ENCODE measurements at places on chromosomes 1 and 21.

- DNase-seq: no peak
These were observed 92.9 kb upstream of the FGGY start for GRCh38 chr1:59204001-59204400.

- no peak for DNase-seq
These were observed 21.5 kb downstream of the MAP3K7CL start for GRCh38 chr21:29151931-29152330.

DNA sequence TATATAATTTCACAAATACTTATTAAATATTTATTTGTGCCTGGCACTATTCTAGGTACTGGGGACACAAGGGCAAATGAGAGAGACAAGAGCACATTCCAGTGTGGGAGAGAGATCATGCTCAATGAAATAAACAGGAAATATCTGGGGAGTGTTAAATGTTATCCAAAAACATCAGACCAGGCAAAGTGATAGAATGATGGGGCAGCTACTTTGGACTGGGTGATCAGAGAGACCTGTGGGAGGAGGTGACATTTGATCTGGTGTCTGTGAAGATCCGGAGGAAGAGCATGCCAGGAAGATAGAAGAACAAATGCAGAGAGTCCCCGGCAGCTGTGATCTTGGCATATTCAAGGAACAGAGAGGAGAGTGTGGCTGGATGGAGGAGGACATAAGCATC is 27.5 kb upstream of the GNG12 start:
- DNase-seq: no peak

- DNase-seq: no peak
These were observed 3.5 kb upstream of the GSTM4 start for GRCh38 chr1:109652402-109652801.

- no peak for DNase-seq
These were observed 488.7 kb upstream of the USP24 start for GRCh38 chr1:55703726-55704363.

- DNase-seq: no peak
These were observed 2.7 kb upstream of the YBX1 start for GRCh38 chr1:42679364-42679983.

DNA sequence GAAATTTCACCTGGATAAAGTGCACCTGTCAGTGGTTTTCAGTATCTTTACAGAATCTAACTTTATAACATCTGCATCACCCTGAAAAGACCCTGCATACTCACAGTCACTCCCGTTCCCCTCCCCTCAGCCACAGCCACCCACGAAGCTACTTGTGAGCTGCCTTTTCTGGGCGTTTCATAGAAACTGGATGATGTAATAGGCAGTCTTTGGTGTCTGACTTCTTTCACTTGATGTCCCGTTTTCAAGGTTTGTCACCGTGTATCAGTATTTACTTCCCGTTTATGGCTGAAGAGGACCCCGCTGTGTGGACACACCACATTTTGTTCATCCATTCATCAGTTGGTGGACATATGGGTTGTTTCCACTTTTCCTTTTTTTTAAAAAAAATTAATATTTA is 47.8 kb upstream of the LRRC3 start:
- DNase-seq: peak; percentile 42

GRCh38 chr1:242318140-242318539 is 206.4 kb downstream of the PLD5 start:
- DNase-seq: no peak

DNA sequence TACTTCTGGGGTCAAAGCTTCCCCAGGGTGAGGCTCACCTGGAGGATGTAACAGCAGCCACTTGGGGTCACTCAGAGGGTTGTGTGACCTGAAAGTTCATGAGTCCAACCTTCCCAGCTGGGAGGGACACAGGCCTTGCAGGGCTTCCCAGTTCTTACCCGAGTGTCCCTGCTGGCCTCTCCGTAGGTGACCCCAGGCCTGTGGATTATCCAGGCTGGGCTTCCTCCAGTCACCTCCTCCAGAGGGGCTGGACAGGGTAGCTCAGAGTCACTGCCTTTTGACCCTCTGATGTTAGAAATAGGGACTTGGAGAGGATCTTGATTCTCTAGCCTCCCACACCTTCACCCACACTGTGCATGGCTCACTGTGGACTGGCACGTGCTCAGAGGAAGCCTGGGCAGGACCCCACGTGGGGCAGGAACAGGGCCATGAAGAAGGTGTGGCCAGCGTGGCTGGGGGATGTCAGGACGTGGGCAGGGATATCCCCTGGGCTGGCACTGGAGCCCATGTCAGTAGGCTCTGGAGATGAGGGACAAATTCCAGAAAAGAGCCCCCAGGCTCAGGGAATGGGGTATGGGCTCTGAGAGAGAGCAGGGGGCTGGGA is 131.8 kb downstream of the ACTL8 start:
- no peak for DNase-seq

GRCh38 chr1:215523128-215523861 is 43.8 kb upstream of the KCTD3 start:
- DNase-seq: no peak

DNA sequence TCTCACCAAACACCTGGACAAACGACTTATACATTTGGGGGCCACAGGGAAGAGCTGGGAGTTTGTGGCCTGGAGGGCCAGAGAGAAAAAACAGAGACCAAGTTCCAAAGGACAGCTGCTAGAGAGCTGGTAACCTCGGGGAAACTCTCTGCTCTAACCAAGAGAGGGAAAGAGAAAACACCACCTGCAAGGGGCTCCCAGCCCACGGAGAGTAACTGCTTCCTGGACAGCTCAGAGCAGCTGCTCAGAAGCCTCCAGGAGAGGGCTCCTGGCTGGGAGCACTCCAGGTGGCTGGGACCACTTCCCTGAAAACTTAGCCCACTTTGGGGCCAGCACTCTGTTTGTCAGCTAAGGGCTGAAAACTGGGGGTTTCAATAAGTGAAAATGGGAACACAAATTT is 154.8 kb upstream of the GRIK3 start:
- no peak for DNase-seq

DNA sequence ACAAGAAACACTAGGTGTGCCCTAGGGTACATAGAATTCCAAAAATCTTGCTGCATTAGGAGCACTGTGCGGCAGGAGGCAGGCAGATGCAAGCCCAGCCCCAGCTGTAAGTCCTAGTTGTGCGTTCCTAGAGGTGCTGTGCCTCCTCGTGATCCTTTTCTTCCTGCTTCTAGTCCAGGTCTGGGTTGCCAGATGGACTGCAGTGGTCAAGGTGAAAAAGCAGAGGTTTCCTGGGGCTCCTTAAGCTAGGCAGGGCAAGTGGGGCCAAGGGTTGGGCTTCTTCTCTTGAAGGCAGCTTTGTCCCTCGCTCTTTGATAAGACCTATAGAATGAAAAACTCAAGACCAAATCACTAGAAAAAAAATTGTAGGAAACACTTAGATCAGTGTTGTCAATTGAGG is 21.6 kb upstream of the SLC45A3 start:
- no peak for DNase-seq

GRCh38 chr1:27666791-27667254 is 5.2 kb downstream of the IFI6 start:
- DNase-seq: no peak

Data from head of caudate nucleus (tissue), 42 donors.